ENCODE measurements at places on chromosomes 1 and 21.

GRCh38 chr1:244454412-244454811 lies 2.7 kb upstream of the ADSS2 start:
- DNase-seq, result no peak

DNA sequence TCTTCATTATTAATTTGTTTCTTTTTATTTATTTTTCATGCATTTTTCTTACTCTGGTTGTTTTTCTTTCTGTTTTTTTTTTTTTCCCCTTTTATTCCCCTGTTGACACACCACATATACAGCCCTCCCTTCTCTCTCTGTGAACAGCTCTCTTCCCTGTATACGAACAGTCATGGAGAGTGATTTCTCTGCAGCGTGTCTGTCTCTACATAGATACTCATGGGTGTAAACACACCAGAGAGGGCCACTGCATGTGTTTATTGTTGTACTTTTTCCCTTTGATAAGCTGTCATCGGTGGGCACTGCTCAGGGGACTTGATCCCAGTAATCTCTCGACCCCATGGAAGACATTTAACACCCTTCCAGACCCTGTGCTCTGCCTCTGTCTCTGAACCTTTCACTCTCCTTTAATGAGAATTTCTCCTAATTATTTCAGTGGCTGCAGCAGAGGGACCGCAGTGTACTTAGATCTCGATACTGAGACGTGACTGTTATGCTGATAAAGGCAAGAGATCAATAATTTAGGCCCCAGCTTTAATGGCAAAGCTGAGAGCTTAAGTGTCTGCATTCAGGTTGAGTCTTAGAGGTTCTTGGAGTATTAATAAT lies 113.1 kb downstream of the PBX1 start:
- no peak for DNase-seq

- DNase-seq, result no peak
These were observed 241.0 kb upstream of the NFIA start for GRCh38 chr1:60841116-60842046.

GRCh38 chr1:38571726-38572125 lies 287.8 kb downstream of the RRAGC start:
- no peak for DNase-seq

- no peak for DNase-seq
These were observed 192.4 kb upstream of the SGIP1 start for GRCh38 chr1:66341446-66342089.

DNA sequence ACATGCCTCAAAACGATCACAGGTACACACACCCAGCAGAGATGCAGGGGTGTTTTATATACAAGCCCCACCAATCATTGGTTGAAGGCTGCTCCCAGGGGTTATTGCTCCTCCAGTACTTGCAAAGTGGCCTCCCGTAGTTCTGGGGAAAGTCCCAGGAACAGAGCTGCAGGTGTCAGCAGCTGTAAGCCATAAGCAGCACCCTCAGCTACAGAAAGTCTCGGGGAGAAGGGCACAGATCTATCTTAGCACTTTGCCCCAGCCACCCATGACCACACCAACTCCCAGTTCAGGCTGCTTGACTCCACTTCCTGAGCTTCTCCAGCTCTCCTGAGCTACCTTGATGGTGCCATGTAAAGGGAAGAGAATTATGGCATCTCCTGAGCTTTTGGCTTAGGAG lies 222.7 kb upstream of the GJB5 start:
- no peak for DNase-seq

- no peak for DNase-seq
These were observed 566.1 kb downstream of the PTPRU start for GRCh38 chr1:29802181-29803068.

GRCh38 chr1:214303141-214303930 lies 22.4 kb downstream of the SMYD2 start:
- no peak for DNase-seq

DNA sequence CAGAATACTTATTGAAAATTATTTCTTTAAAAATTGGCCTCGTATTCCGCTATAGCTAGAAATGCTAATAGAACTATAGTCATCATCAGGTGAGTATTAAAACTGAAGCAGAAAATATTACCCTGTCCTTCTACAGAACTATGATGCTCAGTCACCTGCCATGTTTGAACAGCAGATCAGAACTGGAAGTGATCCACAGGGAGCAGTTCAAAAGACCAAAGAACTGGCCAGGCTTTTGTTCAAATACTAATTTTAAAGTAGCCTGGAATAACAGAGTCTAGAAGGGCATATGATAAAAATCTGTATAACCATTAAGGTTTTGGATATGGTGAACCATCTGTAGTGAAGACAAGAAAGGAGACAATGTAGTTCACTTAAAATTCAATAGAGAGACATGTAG lies 94.4 kb downstream of the GPR161 start:
- no peak for DNase-seq
